Stimulated activated CD4-positive, alpha-beta T cell treated with anti-CD3 and anti-CD28 coated beads, Interleukin-1b, Interleukin-23, amount 100 ng/mL, for 1 hour (primary cell): ENCODE measurements at places on chromosomes 11 and 22.

DNA sequence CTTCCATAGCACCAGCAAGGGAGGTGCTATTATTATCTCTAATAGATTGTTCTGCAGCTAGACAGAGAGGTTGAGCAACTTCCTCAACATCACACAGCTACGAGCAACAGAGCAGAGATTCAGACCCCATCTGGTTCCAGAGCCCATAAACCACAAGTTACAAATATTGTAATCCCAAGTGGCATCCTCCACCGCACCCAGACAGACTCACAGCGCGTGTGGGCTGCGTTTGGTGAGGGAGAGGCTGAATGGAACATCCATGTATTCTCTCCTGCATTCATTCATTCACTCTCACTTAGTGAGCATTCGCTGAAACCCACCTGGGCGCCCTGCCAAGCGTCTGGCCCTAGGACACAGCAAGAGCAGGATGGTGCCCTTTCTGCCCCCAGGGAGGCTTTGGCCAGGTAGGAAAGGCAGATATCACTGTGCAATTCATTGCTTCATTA lies 33.5 kb downstream of the LIF start:
- DNase-seq, result no peak

DNA sequence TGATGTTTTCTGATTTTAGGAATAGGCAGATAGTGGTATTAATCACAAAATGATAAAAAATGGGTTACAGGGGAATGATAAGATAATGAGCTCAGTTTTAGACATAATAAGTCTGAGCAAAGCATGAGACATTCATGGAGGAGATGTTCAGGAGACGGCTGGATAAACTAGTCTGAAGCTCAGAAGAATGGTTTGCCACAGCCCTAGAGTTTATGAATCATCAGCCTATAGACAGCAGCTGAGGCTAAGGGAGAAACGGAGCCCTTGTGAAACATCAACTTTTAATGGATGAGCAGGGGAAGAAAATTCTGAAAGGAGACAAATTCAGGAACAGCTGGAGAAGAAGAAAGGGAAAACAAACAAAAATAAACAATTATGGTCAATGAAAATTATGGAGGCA lies 87.2 kb downstream of the RELT start:
- no peak for DNase-seq

GRCh38 chr22:46372686-46373085 lies 37.2 kb downstream of the TRMU start:
- DNase-seq, result no peak

DNA sequence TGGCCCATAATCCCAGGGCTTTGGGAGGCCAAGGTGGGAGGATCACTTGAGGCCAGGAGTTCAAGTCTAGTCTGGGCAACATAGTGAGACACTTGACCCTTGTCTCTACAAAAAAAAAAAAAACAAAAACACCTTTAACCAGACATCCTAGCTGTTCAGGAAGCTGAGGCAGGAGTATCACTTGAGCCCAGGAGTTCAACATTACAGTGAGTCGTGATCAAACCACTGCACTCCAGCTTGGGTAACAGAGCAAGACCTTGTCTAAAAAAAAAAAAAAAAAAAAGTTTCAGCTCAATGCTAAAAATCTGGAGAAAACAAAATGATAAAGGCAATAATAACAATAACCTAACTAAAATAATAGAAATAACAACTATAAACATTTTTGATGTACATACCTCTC lies 22.6 kb upstream of the APLP2 start:
- no peak for DNase-seq

DNA sequence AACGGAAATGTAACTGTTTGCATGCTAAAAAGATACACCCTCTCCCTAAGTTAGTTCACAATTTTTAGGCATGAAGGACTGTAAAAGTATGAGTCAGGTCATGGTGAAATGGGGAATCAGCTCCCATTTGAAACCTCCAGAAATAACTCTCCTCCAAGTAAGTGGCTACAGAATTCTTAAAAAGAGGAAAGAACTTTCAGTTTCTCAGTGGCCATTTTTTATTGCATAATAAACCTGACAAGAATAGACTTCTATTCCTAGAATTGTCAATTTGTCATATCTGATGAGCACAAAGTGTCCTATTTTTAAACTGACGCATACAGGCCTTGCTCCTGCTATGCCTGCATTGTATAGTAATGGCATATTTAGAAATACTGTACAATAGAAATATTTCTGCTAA lies 612.2 kb downstream of the CNTN5 start:
- DNase-seq, result no peak

GRCh38 chr11:31640611-31641010 lies 131.0 kb downstream of the ELP4 start:
- DNase-seq, result no peak

DNA sequence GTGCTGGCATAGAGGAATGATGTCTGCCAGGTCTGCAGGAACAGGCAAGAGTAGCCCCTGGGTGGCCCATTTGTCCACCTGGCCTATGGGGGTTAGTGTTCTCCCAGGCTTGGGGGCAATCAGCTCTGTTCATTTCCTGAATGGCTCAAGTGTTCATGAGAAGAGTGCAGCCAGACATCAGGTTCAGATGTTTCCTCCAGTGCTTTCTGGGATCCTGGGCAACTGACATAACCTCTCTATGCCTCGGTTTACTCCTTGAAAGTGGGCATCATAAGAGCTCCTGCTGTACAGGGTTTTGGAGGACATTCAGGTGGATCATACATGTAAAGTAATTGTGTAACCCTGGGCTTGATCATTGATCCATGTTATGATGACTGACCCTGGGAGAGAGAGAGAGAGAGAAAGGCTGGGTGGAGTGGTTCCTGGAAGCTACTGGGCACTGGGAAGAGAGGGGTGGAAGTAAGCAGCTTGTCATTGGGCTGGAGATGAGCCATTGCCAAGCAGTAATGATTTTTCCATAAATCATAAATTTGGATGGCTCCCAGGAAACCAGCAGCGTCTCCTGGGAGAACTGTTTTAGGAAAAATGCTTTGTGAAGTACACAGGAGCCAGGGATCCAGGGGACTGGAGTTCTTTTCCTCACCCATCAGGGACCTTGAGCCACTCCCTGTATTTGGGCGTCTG lies 30.2 kb upstream of the ACCSL start:
- DNase-seq, result no peak

GRCh38 chr22:36435516-36436415 lies 45.7 kb downstream of the TXN2 start:
- peak; percentile 26 for DNase-seq

DNA sequence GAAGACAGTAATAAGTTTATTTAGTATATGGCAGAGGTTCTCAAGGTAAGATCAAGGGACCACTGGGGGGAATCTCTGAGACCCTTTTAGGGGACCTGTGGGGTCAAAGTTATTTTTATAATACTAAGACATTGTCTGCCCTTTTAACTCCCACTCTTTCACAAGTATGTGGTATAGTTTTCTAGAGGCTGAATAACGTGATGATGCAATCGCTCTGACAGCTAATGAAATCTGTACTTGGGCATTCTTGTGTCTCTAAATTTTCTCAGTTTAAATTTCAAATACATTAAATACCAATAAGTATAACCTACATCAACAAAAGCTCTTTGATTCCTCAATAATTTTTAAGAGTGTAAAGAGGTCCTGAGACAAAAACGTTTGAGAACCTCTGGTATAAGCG lies 147.9 kb downstream of the ATG16L2 start:
- no peak for DNase-seq

GRCh38 chr11:35515224-35515623 lies 10.2 kb downstream of the PAMR1 start:
- DNase-seq, result no peak

DNA sequence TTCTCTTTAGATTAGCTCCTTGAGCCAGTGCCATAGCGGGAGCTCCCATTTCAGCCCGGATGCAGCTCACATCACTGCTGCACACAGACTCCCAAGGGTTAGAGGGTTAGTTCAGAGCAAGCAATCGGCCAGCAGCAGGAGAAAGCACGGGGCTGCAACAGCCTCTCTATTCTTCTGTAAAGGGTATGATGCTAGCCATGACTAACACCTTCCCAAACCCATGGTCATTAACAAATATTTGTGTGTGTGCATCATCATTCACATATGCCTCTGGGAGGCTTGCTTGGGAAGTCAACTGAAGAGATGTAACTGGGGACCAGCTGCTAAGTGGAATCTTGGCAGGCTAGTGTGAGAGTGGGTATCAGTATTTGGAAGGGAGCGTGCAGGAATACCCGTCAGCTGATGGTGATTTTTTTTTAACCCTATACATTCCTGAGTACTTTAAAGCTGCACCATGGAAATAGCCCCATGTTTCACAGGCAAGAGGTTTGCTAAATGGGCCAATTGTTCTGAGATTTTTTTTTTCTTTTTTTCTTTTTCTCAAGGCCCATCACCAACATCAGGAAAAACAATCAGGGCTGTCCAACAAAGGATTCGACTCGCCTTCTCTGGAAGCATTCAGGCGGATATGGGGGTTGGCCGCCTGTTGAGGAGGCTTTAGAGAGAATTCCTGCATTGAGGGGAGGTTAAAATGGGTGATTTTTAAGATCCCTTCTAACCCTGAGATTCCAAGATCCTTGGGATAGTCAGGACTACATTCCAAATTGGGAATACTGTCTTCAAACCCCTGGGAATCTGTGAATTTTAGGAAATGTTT lies 33.2 kb upstream of the CCDC89 start:
- DNase-seq, result no peak

DNA sequence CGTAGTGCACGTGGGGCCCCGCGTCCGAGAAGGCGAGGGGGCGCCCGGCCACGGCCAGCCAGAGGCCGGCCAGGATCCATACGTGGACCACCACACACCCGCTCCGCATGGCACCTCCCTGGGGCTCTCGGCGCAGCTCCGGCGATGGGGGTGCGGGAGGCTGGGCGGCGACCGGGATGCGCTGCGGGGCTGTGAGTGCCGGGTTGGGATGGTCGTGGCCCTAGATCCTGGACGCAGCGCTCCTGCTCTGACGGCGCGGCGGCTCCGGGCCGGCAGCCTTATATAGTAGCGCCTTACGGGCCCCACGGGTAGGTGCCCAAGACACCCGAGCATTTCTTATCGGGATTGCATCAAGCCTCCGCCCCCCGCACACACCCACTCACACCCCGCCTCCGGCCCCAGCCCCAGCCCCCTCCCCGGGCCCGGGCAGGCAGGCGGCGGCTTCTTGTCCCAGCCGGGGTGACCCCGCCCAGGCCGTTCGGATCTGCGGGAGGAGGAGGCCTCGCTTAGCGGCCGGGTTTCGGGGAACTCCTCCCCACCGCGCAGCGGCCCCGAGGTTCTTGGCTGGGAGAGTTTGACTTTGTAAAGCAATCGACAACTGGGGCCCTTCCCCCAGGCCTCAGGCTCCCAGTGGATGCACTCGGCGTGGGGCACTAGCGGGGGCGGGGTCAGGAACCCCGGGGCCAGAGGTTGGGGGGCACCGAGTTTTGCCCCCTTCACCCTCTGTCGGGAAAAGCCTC lies at the start of gene FGF19:
TSS of gene FGF19 (minus strand) at position 255 of the 740 bp plus-strand sequence. CDS start at position 109, 146 bp downstream.
- DNase-seq, result no peak

GRCh38 chr11:94068764-94069163 lies 47.6 kb downstream of the HEPHL1 start:
- DNase-seq, result no peak

DNA sequence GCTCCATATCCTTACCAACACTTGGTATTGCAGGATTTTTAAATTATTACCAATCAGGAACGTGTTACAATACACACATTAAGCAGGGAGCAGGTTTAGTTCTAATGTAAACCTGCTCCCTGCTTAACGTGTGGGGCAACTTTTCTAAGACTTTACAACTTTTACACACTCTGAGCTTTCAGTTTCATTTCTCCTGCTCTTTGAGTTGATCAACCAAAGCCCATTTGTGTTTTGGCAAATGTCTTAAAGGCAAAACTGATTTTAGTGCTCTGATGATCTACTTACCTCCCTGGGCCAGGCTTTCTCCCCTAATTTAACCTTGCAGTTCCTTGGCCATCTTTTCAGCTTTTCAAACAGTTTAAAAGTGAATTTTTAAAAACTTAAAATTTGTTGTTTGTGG lies 70.9 kb downstream of the ZBTB44 start:
- no peak for DNase-seq

- DNase-seq, result no peak
Measured at GRCh38 chr11:114073828-114074381, 14.4 kb downstream of the ZBTB16 start.

DNA sequence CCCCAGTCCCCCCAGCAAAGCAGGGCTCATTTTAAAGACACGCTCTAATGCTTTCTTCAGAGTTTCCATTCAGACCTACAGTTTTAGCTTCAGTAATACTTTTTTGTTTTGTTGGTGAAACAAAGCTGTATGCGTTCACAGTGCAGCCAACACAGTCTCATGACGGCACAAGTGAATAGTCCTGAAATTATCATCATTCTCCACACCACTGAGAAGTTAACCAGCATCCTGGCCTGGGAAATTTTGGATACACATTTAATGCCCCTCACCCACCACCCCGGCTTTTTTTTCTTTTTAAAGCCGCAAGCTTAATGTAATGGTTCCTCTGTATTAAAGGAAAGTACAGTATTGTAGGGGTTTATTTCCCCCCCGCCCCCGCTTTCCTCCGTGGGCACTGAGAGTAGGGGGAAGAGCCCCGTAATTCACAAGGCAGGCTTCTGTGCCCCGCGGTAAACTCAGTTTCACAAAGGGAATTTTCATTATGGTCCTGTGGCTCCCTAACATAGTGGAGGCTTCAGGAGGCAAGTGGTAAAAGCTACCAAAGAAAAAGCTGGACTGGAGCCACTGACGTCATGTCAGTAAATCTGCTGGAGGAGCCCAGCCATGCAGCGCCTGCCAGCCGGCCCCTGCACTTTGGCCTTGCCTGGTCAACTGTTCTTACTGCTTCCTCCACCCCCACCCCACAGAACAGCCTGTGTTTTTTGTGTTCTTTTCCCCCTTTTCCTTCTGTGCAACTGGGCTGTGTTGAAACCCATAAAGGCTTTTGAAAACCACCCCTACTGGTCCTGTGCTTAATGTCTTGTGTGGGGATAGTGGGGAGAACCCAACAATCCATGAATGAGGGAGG lies 18.2 kb downstream of the TEAD1 start:
- no peak for DNase-seq

DNA sequence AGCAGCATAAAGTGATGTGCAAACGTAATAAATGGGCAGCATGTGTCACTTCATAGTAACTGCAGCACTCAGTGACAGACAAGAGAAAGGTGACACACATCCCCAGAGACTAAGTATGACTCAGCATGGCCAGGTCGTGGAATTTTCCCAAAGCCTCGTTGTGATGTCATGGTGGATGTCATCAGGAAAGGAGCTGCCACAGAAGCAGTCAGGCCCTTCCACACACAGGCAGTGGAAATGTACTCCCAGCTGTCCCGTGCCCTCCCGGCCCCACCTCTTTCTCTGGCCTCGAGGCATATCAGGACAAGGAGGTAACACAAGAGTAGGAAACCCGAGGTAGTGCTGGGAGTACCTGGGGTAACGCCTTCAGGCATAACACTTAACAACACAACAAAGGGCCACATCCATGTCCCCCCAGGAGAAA lies 8.1 kb downstream of the PC start:
- no peak for DNase-seq

DNA sequence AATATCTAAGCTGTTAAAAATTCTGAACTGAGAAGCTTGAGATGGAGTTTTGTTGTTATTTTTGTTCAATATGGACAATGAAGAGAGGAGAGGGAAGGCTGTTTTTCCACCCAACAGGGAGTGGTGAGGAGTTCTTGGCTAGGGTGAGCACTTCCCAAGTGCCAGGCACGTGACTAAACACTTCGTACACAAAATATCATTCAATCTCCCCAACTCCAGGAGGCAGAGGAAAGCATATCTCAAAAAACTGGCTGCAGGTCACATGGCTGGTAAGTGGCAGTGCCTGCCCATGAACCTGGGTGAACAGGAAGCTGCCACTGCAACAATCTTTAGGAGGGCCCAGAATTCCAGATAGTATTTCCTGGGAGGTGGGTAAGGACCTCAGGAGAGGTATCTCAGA lies 11.6 kb downstream of the ELF5 start:
- DNase-seq, result no peak

GRCh38 chr22:25174156-25174887 lies 25.3 kb upstream of the CRYBB3 start:
- DNase-seq, result no peak

- no peak for DNase-seq
Measured at GRCh38 chr11:7530013-7530640, 16.3 kb downstream of the PPFIBP2 start.
